Endothelial cell of umbilical vein (primary cell): ENCODE measurements at places on chromosomes 7 and 10. TPM values are rescaled to one million over a fixed set of nuclear protein-coding genes. Genes with fewer than 3 reads are reported as not detected.

The RTKN2 gene
- 4.8 and 5.5 TPM in 2 replicates for total RNA-seq

The PGAM2 gene
- total RNA-seq, result not detected in 2 replicates

The LIPN gene
- total RNA-seq, result not detected in 2 replicates

The ADARB2 gene
- total RNA-seq, result not detected in 2 replicates

The MCM10 gene
- 28.7 and 31.6 TPM in 2 replicates for total RNA-seq

The TPST1 gene
- total RNA-seq, result 18.7 and 19.1 TPM in 2 replicates

The NRAP gene
- total RNA-seq, result not detected in 2 replicates

The UNC5B gene
- total RNA-seq, result 2.5 and 5.4 TPM in 2 replicates

The WEE2 gene
- not detected in 2 replicates for total RNA-seq

The PON1 gene
- not detected in 2 replicates for total RNA-seq

The A1CF gene
- total RNA-seq, result not detected in 2 replicates

The SCART1 gene
- 1.0 and 1.1 TPM in 2 replicates for total RNA-seq

The TMEM270 gene
- not detected in 2 replicates for total RNA-seq

The PI4K2A gene
- total RNA-seq, result 19.7 and 20.4 TPM in 2 replicates

The AKR1D1 gene
- total RNA-seq, result not detected in 2 replicates

The CYP2E1 gene
- total RNA-seq, result not detected in 2 replicates

The MEOX2 gene
- total RNA-seq, result 45.1 and 47.8 TPM in 2 replicates

The AFAP1L2 gene
- total RNA-seq, result 1.6 and 4.1 TPM in 2 replicates

The GPER1 gene
- total RNA-seq, result 0.25 and 0.77 TPM in 2 replicates

The PAOX gene
- 2.6 and 5.6 TPM in 2 replicates for total RNA-seq

The BAIAP2L1 gene
- 1.1 and 1.2 TPM in 2 replicates for total RNA-seq

The CFAP69 gene
- total RNA-seq, result 2.9 and 4.4 TPM in 2 replicates
